SHP77 (cell line): ENCODE measurements at places on chromosomes 4 and X.

GRCh38 chr4:164224871-164225270 is 529.1 kb upstream of the SMIM31 start:
- no peak for DNase-seq

DNA sequence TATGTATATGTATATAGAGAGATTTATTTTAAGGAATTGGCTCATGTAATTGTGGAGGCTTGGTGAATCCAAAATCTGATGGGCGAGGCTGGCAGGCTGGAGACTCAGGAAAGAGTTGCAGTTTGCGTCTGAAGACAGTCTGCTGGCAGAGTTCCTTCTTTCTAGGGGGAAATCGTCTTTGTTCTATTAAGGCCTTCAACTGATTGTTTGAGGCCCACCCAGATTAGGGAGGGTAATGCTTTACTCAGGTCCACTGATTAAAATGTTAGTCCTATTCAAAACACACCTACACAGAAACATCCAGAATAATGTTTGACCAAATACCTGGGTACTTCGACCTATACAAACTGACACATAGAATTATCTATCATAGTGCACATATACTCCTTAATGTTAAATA is 149.5 kb downstream of the NAA11 start:
- DNase-seq, result no peak

DNA sequence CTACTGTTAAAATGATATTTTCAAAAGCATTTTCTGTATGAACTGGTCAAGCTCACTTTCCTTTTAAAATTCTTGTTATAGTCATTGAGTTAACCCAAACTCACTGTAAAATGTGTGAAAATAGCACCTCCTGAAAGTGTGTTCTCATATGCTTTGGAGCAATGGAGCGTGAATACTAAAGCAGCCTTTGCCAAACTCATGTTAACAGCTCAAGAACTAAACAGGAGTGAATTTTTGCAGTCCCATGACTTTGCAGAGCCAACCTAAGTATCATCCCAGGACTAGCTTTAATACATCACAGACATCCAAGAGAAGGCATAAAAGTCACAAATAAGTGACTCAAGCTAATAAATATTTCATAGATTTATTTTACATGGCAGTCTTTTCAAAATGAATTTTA is 2.3 kb downstream of the AMMECR1 start:
- DNase-seq, result no peak

- DNase-seq, result no peak
These were observed 13.2 kb upstream of the CCSER1 start for GRCh38 chr4:90113881-90114457.

DNA sequence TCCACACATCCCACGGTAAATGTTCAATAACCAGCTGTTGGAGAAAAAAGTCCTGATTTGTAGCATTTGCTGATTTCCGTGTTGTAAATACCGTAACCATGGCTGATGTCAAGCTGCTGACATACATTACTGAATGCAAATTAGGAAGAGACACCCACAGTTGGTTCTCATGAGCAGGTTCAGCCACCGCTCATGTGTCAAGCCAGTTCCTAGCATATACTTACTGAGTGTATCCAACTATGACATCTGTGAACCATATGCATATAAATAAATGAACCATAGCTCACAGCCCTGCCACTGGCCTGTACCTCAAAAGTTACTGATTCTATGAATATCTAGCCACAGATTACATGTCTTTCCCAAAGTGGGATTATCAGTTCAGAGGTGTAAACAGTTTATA is 29.5 kb downstream of the FHDC1 start:
- DNase-seq, result no peak

- no peak for DNase-seq
These were observed 229.4 kb upstream of the GALNTL6 start for GRCh38 chr4:171583790-171584189.

DNA sequence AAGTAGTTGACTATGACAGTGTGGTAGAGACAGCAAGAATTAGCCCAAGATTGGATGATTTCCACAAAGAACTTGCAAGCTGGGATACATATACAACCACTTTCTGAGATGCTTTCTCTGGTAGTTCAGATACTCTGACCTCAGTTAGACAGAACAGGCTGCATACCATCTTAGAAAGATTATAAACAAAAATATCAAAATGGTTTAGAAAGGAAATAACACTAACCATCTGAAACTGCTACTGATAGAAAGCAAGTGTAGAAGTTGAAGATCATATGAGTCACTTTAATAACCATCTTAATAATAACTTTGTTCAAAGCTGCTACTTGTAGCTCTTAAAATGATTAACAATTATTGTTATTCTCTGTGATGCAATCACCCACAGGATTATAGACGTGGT is 255.4 kb upstream of the TTC29 start:
- DNase-seq, result no peak

- DNase-seq, result no peak
These were observed 495.2 kb downstream of the NLGN4X start for GRCh38 chrX:5733501-5733900.

- no peak for DNase-seq
These were observed 22.1 kb downstream of the TMEM131L start for GRCh38 chr4:153488006-153488891.

DNA sequence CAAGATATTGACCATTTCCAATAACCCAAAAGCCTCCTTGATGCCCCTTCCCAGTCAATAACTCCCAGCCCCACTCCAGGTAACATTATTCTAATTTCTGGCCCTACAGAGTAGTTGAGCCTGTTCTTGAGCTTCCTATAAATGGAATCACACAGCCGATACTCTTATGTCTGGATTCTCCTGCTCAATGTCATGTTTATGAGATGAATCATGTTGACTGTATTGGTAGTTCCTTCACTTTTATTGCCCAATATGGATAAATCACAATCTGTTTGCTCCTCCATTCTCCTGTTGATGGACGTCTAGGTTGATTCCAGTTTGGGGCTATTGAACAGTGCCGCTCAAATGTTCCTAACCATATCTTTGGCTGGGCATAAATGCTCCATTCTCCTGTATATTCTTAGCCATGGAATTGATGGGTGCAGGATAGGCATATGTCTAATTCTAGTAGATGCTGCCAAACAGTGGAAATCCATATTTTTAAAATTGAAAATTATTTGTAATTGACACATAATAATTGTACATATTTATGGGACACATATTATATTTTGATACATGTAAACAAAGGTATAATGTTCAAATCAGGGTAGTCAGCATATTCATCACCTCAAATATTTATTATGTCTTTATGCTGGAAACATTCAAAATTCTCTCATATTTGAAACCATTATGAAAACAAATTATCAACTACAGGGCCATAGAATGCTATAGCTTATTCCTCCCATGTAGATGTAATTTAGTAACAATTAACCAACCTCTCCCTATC is 40.5 kb upstream of the SLC2A9 start:
- DNase-seq, result no peak
